Activated CD4-positive, alpha-beta T cell treated with anti-CD3 and anti-CD28 coated beads for 48 hours (primary cell): ENCODE measurements at places on chromosomes 2 and 18.

- no peak for DNase-seq
These were observed 76.1 kb upstream of the CPO start for GRCh38 chr2:206863196-206863595.

GRCh38 chr2:120661551-120661950 lies 74.1 kb upstream of the GLI2 start:
- no peak for DNase-seq

- no peak for DNase-seq
These were observed 702.9 kb upstream of the ACVR2A start for GRCh38 chr2:147141930-147142329.

DNA sequence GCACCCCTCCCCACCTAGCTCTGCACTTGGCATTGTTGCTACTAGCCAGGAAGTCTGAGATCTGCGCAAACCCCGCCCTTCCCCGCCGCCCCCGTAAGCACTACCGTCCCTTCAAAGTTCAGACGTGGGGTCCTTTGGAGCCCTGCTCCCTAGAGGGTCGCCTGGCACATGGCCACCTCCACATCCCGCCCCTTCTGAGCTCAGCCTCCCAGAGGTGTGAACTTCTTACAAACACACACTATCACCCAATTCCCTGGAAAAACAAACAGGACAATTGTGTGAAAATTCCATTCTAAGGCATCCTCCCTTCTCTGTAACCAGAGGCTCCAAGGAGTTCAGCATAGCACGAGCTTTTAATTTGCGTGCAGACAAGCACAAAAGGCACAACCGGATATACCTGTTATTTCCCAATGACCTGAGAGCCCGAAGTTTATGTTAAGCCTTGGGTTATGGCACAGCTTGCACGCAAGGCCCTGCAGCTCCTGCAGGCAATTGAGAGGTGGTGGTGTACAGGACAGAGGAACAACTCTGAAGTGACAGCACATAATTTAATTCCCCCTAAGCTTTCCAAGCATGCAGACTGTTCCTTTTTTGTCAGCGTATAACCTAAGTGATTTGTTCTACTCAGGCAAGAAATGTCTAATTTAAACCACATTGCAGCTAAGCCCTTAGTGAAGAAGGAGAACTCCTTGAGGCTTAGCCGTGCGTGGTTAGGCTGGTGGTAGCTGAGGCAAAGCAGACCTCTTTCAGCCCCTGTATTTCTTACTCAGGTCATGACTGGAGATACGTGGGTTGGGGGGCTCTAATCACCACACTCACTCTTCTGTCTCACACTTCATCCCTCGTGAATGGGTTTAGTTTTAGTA lies 20.3 kb upstream of the CYP1B1 start:
- no peak for DNase-seq

DNA sequence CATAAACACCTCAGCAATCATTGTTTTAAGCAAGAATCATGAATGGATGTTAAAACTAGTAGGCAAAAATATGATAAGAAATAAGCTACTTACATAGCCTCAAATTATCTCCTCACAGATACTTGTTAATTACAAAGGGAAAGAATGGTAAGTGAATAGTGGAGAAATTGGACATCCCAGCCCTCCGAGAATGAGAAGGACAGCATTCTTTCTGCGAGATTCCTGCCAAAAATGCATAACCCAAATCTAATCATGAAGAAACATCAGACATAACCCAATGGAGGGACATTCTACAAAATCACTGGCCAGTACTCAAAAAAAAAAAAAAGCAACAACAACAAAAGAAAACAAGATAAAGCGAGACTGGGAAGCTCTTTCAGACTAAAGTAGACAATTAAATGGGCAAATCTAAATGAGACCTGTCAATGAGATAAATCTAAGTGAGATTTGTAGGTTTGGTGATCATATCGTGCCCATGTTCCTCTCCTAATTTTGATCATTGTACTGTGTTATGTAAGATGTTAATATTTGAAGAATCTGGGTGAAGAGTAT lies 57.9 kb upstream of the GLI2 start:
- DNase-seq = no peak

DNA sequence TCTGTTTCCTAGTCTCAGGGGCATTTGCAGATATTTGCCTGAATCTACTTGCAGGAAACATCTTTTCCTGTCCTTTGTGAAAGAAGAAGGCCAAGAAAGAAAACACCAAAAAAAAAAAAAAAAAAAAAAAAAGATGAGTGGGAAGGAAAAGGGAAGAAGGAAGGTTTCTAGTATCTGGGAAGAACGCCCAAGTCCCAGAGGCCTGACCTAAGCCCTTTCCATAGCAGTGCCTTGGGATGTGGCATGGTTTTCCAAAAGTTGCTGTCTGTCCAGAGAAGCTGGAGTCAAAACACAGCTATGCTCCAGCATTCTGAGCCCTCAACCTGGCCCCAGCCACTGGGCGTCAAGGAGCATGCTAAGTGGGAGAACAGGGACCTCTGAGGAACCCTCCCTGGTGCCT lies 123.5 kb downstream of the INHBB start:
- no peak for DNase-seq

- DNase-seq = no peak
These were observed 293.5 kb downstream of the SETBP1 start for GRCh38 chr18:44974174-44974573.

- DNase-seq = no peak
These were observed 292.1 kb upstream of the FBXO11 start for GRCh38 chr2:48198371-48198770.

DNA sequence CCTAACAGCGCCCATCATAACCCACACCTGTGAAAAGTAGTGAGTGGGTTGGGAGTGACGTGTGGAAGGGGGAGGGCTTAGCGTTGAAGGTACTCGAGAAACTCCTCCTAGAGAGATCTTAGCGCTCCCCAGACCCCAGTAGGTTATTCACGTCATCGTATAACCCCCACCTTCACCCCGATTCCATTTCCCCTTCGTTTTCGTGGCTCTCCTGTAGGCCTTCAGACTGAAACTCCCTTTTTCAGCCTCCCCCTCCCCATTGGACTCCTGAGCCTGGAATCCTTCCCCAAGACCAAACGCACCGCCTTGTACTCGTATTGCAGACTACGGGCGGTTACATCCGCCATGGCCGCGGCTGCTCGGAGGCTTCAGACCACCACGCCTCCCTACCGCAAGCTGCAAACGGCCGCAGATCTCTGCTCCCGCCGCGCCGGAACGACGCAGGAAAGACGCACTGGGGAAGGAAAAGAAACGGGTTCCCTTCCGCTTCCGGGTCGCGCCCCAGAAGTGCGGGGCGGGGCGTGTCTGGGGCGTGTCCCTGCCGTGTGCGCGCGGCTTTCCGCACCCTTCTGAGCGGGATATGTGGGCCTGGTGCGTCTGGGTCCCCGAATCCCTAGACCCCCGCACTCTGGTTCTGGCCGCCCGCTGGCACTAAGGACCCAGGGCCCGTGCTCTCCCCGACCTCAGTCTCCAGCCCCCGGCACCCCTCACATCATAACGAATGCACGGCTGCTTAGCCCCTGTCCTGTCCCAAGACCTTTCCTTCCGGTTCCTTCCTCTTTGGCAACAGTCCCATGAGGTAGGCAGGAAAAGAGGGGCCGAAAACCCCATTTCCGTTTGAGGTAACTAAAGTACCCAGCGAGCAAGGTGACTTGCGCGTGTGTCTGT lies at the start of gene SNRNP200:
TSS of gene SNRNP200 (minus strand) at position 456 of the 888 bp plus-strand sequence. CDS start at position 347, 109 bp downstream.
- peak; percentile 96 for DNase-seq

- no peak for DNase-seq
These were observed at the start of gene TNFAIP6 for GRCh38 chr2:151357359-151357758. Gene TNFAIP6 (plus strand): TSS chr2:151357592. CDS start chr2:151357667, 75 bp downstream.

DNA sequence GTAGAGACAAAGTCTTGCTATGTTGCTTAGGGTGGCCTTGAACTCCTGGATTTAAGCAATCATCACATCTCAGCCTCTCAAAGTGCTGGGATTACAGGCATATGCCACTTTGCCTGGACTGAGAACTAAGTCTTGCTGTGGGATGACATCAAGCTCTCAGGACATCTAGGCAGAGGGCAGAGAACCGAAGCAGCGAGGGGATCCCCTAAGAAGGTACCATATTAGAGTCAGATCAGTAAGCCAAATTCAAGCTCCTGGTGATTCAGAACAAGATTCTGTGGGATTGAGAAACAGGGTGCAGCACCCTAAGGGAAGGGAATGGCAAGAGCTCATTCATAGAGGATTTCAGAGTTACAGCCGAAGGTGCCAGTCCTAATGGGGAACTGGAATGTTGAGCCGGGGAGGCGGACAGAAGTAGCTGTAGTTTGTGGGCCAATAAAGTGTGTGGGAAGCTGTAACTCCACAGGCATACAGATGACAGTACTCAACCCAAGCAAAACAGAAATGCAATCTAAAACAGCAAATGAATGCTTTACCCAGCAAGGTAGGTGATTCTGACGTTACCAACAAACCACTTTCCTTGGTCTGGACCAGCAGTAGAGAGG lies 30.9 kb downstream of the EPHA4 start:
- no peak for DNase-seq
